Left ventricle myocardium inferior (tissue), 1 donor: ENCODE measurements at places on chromosomes 7 and 10. TPM values are rescaled to one million over a fixed set of nuclear protein-coding genes. Genes with fewer than 3 reads are reported as not detected.

STRIP2 gene
- total RNA-seq = 17.1 TPM

ELN gene
- 51.6 TPM for total RNA-seq

DNA sequence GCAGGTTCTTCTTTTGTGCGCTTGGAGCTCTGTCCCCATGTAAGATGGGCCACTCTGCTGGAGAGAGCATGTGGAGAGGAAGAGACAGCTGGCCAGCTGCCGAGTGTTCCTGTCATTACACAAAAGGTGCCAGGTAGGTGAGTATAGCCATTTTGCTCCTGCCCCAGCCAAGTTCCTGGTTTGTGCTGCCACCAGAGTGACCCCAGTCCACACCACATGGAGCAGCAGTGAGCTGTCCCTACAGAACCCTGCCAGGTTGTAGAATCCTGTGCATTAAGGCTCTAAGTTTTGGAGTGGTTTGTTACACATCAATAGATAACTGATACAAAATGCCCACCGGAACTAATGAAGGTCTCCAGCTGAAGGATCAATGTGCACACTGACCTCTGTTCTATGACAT lies 84.6 kb upstream of the GHITM start:
- no peak for DNase-seq

DNA sequence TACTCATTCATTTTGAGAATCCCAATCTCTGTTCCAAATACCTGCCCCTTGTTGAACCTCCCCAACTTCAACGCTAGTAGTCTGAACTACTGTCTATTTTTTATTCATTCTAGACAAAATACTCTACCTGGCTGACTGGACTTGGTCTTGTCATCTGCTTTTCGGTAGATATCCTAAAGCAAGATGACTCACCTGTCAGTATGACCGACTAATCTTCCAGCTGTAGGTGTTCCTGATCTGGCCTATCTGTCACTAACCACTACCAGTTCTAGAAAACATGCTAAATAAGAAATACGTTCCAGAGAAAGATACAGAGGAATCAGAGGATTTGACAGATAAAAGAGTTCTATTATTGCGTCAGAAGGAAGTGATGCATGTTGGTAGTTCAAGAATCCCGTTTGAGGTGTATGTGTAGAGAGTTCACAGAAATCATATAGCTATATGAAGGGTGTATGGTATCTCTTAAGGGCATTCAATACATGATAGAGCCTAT lies 81.1 kb downstream of the IDE start:
- no peak for DNase-seq

GRCh38 chr7:734214-734613 lies 7.1 kb upstream of the PRKAR1B start:
- DNase-seq = no peak

GRCh38 chr10:74117738-74118137 lies 32.9 kb downstream of the AP3M1 start:
- no peak for DNase-seq

DNA sequence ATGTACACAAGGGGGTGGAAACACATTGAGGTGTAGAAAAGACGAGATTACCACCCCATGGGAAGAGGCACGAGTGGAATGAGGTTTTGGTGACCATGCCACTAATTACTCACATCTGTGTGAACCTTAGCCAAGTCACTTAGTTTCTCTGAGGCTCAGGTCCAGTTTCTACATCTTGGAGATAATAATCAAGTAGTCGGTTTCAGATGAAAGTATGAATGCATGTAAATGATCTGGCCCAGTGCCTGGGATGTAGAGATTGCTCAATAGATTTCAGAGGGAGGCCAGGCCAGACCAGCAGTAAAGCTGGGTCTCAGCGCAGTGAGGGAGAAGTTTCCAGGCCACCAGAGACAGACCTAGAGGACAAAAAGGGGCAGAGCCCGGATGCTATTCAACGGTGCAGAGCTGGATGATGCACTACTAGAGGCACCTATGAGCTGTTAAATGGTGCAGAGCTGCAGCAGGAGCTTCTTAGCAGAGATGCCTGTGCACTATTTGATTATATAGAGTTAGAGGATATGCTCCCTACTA lies 725.1 kb downstream of the GRID1 start:
- DNase-seq = no peak

- no peak for DNase-seq
Measured at GRCh38 chr7:3106361-3106826, 62.7 kb upstream of the CARD11 start.

OR6V1 gene
- not detected for total RNA-seq

DNA sequence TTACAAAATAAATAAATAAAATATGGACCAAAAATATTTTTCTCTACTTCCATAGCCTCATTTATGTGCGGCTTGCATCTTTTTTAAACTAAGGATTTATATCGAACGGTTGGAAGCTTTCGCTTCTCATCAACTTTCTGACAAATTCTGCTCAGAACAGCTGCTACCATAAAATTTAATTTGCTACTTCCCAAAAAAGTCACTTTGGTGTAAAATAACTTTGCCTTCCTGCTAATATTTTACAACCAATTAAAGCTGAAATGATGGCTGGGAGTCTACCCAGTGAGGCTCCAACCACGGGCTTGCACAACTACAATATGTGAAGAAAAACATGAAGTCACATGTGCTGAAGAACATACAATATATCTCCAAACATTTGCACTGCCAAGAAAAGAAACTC lies 253.1 kb upstream of the NEBL start:
- DNase-seq = no peak

DNA sequence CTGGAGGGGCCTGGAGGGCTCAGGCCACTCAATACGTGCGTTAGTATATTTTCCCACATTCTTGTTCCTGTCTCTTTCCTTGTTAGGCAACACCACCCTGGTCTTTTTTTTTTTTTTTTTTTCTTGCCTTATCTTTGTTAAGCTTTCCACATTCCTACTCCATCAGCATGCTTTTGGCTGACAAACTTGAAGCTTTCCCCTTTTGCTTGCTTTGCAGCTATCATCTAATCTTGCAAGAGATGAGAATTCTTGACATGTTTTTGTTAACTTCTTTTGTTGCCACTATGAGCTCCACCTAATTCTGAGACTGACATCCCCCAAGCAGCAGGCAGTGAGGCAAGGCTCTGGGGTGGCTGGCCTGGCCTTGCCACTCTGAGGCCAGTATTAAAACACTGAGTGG lies 52.5 kb upstream of the NRP1 start:
- DNase-seq = no peak

DNA sequence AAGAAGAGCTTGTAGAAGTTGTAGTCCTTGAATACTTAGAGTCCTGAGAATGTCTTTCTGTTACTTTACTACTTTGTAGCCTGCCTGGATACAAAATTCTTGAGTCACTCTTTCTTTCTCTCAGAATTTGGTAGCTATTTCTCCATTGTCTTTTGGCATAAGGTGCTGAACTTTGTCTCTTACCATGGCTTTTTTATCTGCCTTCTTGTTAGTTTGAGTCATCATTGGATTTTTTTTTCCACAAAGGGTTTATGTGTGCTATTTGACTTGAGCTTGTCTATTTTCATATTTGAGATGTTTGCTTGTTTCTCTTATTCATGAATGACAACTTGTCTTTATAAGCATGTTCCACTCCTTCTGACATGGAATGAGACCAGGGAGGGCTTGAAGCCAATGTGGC lies 74.5 kb upstream of the EXOC6 start:
- no peak for DNase-seq

ATP6V0A4 gene
- not detected for total RNA-seq

- no peak for DNase-seq
Measured at GRCh38 chr10:69729326-69730048, 72.2 kb upstream of the COL13A1 start.

LRRD1 gene
- not detected for total RNA-seq

PPP1R17 gene
- not detected for total RNA-seq
